ENCODE measurements at places on chromosomes 6 and 20.

- no peak for DNase-seq
These were observed 59.9 kb downstream of the VAPB start for GRCh38 chr20:58448958-58449357.

DNA sequence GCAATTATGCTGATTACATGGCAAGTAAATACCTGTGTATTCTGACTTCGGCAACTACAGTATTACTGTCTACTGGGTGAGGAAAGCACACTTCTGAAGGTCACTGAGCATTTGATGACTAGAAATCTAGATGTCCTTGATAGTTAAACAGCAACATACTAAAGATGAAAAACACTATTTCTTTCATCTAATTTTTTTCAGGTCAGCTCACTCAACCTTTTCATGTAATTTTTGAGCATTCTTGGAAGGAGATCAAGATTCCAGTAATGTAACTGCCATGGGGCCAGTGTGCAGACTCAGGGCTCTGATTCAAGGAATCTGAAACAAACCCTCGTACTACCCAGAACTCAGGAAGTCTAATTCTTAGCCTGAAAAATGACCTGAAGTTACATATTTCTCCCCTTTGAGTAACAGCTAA lies 222.6 kb upstream of the TAB2 start:
- no peak for DNase-seq

DNA sequence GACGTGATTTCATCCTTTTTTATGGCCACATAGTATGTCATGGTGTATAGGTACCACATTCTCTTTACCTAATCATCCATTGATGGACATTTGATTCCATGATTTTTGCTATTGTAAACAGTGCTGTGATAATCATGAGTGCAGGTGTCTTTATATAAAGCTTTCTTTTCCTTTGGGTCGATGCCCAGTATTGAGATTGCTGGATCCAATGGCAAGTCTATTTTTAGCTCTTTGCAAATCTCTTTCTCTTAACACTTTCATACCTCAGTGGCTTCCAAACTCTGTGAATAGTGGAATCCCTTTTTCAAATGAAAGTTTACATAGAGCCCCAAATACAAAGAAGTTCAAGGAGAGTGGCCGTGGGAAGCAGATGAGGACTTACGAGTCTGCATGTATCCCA lies 105.8 kb upstream of the SPTLC3 start:
- DNase-seq = no peak

GRCh38 chr6:139760128-139760527 lies 385.7 kb upstream of the CITED2 start:
- no peak for DNase-seq

- DNase-seq = no peak
These were observed 126.5 kb upstream of the AFDN start for GRCh38 chr6:167700199-167700598.

- DNase-seq = no peak
These were observed 253.0 kb downstream of the ARID1B start for GRCh38 chr6:157029980-157030690.

GRCh38 chr6:162249907-162250642 lies 477.5 kb downstream of the PRKN start:
- no peak for DNase-seq

GRCh38 chr6:3324262-3324942 lies 65.7 kb downstream of the PSMG4 start:
- DNase-seq = no peak

DNA sequence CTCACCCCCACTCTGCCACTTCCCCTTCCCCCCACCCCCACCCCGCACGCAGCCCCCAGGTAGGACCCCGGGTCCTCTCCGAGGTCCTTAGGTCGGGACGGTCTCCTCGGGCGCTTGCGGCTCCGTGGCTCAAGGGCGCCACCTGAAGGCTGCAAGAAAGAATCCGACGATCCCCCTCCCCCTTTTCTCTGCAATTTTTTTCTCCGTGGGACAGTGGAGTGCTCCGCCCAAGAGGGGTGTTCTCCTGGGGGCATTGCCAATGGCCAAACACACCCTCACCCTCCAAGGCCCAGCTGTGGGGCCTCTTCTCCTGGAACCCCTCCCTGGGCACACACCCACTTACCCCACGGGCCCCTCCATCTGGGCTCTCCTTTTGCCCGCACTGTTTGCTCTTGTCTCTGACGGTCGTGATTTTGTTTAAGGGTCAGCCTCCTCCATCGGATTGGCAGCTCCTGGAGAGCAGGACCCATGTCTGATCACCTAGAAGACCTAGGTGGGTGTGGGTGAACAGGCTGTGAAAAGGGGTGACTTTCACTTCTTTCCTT lies 1.1 kb upstream of the TMEM74B start:
- peak; percentile 48 for DNase-seq

- DNase-seq = no peak
These were observed 68.5 kb upstream of the BTN3A2 start for GRCh38 chr6:26296556-26296856.

- DNase-seq = no peak
These were observed 27.6 kb downstream of the BANF2 start for GRCh38 chr20:17727351-17727750.

- no peak for DNase-seq
These were observed 82.5 kb upstream of the PLEKHG1 start for GRCh38 chr6:150517175-150517574.

- no peak for DNase-seq
These were observed 8.4 kb upstream of the STK35 start for GRCh38 chr20:2093159-2093781.

DNA sequence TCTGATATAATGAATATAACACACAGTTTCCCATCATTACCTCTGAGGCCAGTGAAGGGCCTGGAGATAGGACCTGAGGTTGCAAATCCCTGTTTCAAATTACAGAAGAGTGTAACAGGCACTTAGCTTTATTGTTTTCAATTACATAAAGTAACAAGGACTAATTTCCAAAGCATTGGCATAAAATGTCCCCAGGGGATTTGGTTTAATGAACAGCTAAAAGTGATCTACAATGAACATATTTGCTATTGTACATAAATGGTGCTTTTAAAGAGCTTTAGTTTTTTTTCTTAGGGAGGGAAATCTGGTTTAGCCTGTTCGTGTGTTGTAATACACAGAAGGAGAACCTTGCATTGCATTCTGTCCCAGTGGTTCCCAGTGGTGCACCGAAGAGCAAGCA lies 54.4 kb downstream of the HMGN3 start:
- no peak for DNase-seq

DNA sequence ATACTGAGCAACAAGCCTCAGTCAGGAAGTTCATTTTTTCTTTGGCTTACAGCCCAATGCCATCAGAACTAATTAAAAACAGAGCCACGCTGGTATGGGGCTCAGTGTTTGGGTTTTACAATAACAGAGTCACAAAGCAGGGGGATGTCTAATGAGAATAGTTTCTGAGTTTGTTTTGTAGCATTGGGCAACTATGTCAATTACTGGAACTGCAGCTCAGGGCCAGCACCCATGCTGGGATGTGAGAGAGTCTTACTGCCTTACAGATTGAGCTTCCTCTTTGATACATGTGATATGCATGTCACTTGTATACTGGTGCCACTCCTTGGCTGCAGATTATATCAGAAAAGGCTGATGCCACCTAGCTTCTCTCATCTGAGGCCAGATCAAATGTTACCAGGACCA lies 117.6 kb downstream of the TFAP2B start:
- no peak for DNase-seq

GRCh38 chr6:111871207-111871606 lies 2.0 kb downstream of the FYN start:
- DNase-seq = no peak

- DNase-seq = no peak
These were observed 66.5 kb downstream of the ILRUN start for GRCh38 chr6:34630040-34630439.

- peak; percentile 80 for DNase-seq
These were observed 5.0 kb downstream of the WRNIP1 start for GRCh38 chr6:2770171-2770570.

GRCh38 chr20:22801528-22801927 lies 217.2 kb upstream of the FOXA2 start:
- no peak for DNase-seq

DNA sequence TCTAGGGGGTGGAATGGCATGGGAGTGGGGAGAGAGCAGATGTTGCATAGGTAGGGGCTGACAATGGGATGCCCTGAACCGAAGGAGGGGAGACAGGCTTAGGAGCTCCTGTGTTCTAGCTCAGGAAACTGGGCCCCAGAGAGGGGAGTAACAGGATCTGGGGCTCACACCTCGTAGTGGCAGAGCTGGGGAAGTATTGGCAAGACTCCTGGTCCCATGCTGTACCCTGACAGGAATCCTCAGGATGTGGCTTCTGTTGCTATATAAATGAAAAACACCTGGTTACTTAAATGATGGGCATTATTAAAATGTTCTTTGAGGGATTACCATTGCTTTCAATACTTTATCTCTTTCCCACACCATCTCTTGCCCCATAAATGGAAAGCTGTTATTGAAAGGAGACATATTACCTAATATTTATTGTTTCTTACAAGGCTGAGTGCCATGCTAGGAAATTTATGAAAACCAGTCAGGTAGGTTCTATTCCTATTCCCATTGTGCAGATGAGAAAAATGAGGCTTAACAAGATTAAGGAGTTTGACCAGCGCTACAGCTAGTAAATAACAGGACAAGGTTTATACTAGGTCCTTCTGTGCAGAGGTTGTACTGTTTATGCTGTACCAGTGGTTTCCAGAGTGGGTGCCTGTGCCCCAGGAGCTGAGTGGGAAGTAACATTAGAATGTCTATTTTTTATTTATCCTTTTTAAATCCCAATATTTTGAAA lies 35.3 kb upstream of the TCP11 start:
- no peak for DNase-seq

GRCh38 chr6:152816055-152816454 lies 65.5 kb downstream of the VIP start:
- DNase-seq = no peak

DNA sequence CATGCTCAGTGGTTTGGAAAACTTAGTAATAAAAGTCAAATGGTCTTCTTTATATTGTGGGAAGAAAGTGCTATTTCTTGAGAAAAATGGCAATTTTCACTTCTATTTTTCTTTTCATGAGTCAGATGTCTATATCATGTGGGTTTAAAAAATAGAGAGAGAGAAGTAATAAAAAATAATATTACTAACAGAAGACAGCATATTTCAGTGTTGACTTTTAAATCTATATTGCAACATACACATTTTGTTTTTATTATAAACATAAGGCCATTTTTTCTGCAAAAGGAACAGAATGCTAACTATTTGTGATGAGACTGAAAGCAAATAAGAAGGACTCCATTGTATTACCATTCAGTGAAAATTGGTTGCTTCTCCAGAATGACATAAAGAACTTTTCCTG lies 135.1 kb upstream of the CNR1 start:
- no peak for DNase-seq

- DNase-seq = no peak
These were observed 102.5 kb downstream of the PPP1R14C start for GRCh38 chr6:150245148-150245935.

DNA sequence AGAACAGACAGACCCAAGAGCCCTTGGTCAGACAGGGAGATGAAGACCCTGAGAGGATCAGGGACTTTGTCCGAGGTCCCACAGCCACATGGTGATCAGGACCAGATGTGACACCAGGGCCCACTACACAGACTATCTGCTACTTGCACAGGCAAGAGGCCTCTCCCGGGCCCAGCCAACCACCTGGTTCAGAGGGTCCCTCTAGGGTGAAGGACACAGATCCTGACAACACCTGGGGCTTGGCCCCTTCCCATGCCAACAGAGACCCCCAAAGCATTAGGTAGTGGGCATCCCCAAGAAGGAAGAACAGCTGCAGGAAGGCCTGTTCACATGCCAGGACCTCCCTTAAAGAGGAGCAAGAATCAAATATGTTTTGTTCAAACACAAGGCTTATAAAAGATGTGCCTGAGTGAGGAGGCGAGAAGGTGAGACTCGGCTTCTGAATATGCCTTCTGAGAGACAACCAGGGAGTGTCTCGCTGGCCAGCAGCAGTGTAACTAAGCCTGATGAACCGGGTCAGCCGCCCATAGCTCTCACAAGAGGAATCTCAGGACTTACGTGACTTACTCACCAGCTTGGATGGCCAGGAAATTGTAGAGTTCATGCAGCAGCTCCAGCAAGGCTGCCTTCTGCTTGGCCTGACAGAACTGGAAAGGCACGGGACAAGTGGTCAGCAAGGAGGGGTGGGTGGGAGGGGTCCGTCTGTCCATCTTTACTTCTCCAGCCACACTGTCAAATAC lies 5.0 kb downstream of the LEMD2 start:
- no peak for DNase-seq

Data from heart right ventricle (tissue), 16 donors.